ENCODE measurements at places on chromosomes 11 and 22.

GRCh38 chr11:64198511-64198910 is 8.0 kb upstream of the FERMT3 start:
- DNase-seq, result no peak

GRCh38 chr11:70595016-70595415 is 196.7 kb downstream of the CTTN start:
- no peak for DNase-seq

DNA sequence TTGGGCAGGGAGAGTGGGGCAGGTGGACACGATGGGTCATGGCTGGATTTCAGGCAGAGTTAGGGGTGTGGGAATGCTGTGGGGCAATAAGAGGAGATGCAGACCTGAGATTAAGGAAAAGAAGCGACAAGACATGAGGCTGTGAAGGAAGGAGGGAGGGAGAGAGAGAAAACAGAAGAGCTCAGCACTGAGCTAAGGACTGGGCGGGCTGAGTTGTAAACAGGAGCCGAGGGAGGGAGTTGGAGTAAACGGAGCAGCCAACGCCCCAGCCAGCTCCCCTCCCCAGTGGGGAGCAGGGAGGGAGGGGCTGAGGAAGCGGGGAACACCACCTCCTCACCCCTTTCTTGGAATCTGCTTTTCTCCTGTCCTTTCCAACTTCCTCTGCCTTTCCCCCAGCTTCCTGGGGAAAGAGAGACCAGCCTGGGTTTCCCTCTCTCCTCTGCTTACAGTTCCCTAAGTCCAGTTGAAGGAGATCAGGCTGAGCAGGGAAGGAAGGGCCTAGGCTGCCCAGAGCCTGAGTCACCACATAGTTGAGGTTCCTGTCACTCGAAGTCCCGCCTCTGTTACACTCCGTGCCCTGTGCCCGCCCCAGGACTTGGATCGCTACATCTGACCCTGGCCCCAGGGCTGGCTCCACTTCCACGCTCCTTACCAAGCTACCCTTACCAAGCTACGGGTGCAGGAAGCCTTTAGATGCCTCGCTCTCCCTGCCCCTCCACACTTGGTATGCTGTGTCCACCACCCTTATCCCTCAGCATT is 6.7 kb upstream of the AHNAK start:
- peak; percentile 84 for DNase-seq

GRCh38 chr11:34331329-34331728 is 26.5 kb downstream of the ABTB2 start:
- no peak for DNase-seq

DNA sequence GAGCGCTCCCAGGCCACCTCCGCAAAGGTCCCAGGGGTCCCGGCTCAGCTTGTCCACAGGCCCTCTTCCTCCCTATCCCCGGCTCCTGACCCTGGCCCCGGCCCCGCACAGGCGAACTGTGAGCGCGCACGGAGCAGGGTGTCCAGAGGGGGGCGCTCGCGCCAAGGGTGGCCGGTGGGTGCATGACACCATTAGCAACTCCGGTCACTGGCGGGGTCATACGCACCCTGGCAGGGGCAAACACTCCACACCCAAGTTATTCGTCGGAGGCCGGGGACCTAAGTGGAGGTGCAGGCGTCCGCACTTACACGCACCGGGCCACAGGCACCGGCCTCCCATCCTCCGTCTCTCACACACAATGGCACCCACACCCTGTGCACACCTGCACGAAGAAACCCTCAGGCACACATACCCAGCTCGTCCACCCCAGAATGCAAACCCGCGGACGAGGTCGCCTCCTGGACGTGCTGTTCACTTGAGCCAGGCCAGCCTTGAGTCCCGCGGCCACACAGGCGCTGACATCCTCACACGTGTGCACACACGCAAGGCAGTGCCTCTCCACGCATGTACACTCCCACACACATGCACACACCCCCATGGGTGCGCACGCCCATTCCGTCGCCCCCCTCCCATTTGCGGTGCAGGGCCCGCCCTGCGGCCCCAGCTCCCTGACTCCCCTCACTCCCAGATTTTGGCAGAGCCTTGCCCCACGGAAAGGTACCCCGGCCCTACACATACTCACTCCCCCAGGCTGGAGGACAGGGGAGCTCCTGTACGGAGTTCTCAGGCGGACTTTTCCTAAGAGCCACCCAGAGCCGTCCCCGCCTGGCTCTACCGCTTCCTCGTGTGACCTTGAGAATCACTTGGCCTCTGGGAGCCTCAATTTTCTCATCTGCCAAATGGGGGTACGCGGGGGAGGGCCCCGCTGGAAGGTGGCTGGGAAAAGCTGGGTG is at the start of gene RASGRP2:
RASGRP2 (minus strand) TSS at position 552 of the 953 bp plus-strand sequence. CDS start 1,276 bp downstream, outside the sequence.
- DNase-seq, result peak; percentile 90

DNA sequence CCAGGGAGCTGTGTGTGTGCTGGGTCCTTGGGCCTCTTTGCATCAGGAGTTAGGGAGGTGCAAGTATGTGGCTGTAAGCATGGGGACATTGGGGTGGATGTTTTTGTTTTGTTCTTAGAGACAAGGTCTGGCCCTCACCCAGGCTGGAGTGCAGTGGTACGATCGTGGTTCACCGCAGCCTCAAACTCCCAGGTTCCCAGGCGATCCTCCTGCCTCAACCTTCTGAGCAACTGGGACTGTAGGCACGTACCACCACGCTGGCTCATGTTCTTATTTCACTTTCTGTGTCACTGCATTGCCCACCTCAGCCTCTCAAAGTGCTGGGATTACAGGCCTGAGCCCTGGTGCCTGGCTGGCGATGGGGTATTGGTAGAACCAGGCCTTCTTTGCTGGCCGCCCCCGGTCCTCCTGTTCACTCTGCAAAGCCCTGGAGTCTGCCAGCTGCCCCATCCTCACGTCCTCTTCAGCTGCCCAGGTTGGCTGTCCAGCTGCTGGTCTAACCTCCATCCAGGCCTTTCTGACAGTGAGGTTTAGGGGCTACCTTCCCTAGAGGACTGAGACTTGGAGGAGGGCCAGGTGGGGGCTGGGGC is 851 bp upstream of the GRAMD4 start:
- no peak for DNase-seq

DNA sequence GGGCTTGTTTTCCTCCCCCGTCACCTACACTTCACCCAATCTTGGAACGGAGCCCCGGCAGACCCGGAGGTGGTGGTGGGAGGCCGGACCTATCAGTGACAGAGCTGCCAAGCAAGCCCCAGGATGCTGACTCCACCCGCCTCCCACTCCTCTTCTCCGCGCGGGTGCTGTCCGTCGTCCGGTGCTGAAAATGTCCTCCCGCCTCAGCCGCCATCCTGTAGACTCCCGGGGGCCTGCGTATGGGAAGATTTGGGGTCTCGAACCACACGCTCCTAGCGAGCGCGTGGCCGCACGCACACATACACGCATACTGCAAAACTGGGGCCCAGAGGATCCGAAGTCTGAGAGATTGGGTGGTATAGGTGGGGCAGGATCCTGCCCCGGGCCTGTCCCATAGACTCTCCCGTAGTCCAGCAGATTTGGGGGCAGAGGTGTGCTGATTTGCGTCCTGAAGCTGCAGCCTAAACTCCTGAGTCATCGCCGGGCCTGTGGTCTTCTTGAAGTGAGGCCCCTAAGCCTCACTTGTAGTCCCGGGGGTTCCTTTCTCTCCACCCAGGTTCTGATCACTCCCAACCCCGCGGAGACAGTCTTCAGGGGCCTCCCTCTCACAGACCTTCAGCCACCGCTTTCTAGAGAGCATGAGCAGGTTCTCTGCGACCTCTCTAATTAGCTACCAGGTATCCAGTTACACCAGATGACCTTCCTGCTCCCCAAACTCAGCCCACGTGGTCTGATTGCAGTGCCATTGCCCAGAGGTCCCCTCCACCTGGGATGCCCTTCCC is 796 bp upstream of the YIF1A start:
- DNase-seq, result peak; percentile 87

- no peak for DNase-seq
Observed at GRCh38 chr11:134445601-134446325, 33.7 kb upstream of the B3GAT1 start.

DNA sequence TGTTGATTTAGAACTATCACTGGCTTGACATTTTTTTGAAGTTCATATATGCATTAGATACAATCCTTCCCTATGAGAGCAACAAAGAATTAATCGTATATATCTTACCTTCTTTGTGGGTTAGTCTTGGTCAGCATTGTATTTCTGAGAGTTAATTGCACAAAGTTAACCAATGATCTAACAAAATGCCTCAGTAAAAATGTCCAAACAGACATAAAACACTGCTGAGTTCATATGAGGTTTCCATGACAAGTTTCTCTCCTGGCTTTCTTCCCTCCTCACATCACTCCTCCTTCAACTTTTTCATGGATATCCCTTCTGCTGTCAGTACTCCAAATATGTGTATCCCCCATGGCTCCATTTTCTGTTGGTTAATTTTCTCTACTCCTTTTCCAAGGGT is 9.0 kb downstream of the MAP6 start:
- DNase-seq, result no peak

- no peak for DNase-seq
Observed at GRCh38 chr11:71240061-71240690, 12.2 kb downstream of the SHANK2 start.

- DNase-seq, result no peak
Observed at GRCh38 chr11:85184721-85185120, 442.4 kb downstream of the DLG2 start.

DNA sequence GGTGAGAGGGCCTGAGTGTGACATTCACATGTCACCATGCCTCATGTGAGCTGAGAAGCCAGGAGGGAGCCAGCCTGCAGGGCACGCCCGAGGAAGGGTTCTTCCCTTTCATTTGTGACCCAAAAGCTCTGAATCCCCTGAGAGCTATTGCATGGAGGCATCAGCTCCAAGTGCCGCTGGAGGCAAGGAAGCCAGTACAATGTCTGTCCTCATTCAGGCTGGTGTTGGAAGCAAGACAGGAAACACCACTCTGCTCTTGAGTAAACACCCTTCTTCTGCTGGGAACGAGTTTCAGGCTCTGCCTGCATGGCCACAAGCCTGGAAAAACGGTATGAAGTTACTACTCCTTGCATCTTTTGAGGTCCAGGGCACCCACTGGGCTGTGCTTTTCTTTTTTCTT is 83.8 kb upstream of the LARGE1 start:
- DNase-seq, result no peak

- DNase-seq, result no peak
Observed at GRCh38 chr22:37557321-37558001, 2.8 kb upstream of the CDC42EP1 start.

- no peak for DNase-seq
Observed at GRCh38 chr22:30266445-30267381, at the start of gene OSM. Gene OSM (minus strand): TSS chr22:30266851. CDS start chr22:30266799, 52 bp downstream.

GRCh38 chr11:23893126-23893525 is 603.7 kb upstream of the LUZP2 start:
- no peak for DNase-seq

GRCh38 chr11:6703247-6704063 is 20.3 kb upstream of the MRPL17 start:
- DNase-seq, result no peak

DNA sequence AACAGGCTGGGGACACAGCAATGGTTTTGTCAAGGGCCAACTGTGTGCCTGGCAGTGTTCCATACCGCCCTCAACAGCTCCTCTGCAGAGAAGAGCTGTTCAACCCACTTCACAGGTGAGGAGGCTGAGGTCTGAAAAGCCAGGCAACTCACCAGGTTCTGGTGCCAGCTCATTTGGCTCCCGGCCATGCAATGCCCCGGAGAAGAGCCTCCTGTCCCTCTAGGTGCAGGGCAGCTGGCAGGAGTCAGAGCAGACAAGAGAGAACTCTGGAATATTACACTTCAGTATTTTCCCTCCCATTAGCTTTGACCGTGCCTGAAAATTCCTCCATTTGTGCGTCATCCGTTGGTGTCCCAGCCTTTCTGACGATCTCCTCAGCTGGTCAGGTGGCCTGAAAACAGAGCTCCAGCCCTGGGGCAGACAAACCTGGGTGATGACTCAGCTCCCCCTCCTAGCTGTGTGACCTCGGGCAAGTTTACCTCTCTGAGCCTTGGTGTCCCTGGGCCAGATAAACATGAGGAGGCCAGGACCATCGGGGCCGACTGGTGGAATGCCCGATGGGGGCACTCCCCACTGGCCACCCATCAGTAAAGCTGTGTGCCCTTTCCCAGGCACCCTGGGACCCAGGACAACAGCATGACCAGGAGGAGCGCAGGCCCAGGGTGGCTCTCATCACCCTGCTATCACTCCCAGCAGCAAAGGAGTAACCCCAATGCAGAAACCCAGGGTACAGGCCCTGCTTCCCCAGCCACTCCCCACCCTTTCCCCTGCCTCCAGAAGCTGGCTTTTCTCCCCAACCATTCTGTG is 9.6 kb upstream of the C1QTNF6 start:
- no peak for DNase-seq
